Ureter (tissue), 1 donor: ENCODE measurements at places on chromosomes 1 and 21. TPM values are rescaled to one million over a fixed set of nuclear protein-coding genes. Genes with fewer than 3 reads are reported as not detected.

SLAMF1 gene
- total RNA-seq = 0.83 TPM

CDCA8 gene
- 1.2 TPM for total RNA-seq

TRIM58 gene
- 0.42 TPM for total RNA-seq

TRPM2 gene
- 10.0 TPM for total RNA-seq

SSR2 gene
- 189 TPM for total RNA-seq

PADI4 gene
- total RNA-seq = 0.23 TPM

FAM229A gene
- 5.5 TPM for total RNA-seq

CD244 gene
- total RNA-seq = 0.89 TPM

OR2T29 gene
- not detected for total RNA-seq

KCNQ4 gene
- 3.7 TPM for total RNA-seq

ZNF281 gene
- total RNA-seq = 10.8 TPM

PHACTR4 gene
- 44.1 TPM for total RNA-seq

SLFNL1 gene
- 0.68 TPM for total RNA-seq

HMCN1 gene
- 4.7 TPM for total RNA-seq

SERTAD4 gene
- total RNA-seq = 2.1 TPM

APH1A gene
- 133 TPM for total RNA-seq

SLC30A7 gene
- total RNA-seq = 38.8 TPM

NMNAT2 gene
- 0.99 TPM for total RNA-seq

HFM1 gene
- total RNA-seq = 4.4 TPM

TNFAIP8L2 gene
- 0.34 TPM for total RNA-seq

KCNK1 gene
- 6.9 TPM for total RNA-seq

AMY2A gene
- not detected for total RNA-seq

KAZN gene
- 40.6 TPM for total RNA-seq

B3GALT5 gene
- total RNA-seq = 21.9 TPM

RIPPLY3 gene
- total RNA-seq = 0.18 TPM

C1orf87 gene
- not detected for total RNA-seq

C4BPA gene
- total RNA-seq = 0.21 TPM

LENEP gene
- total RNA-seq = 0.94 TPM

DIO1 gene
- total RNA-seq = not detected

UBXN10 gene
- total RNA-seq = 3.6 TPM

AGT gene
- total RNA-seq = 47.6 TPM

POGK gene
- 70.0 TPM for total RNA-seq

OR2M3 gene
- not detected for total RNA-seq

RNU1-2 gene
- 1,626 TPM for total RNA-seq

TNFRSF25 gene
- total RNA-seq = 17.1 TPM

CPTP gene
- 21.4 TPM for total RNA-seq

KCNK2 gene
- total RNA-seq = 7.2 TPM
